Neural crest cell (in vitro differentiated cells): ENCODE measurements at places on chromosomes 6 and 20. TPM values are rescaled to one million over a fixed set of nuclear protein-coding genes. Genes with fewer than 3 reads are reported as not detected.

DNA sequence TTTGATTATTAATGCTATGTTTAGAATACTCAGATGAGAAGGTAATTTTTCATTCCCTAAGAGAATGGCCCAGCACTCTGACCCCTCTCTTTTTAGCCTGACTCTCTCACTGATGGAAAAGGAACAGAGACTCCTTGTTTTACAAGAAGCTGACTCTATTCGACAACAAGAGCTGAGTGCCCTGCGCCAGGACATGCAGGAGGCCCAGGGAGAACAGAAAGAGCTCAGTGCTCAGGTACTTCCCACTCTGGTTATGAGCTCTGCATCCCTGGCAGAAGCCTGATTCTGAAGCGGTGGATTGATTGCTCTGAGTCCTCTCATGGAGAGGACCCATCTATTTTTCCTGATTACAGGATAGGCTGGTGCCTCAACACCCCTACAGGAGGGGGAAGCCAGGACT is 33.0 kb downstream of the C20orf173 start:
- DNase-seq = no peak

GRCh38 chr6:24836109-24836508 is 37.4 kb upstream of the ARMH2 start:
- DNase-seq = no peak

- DNase-seq = no peak
These were observed 37.6 kb downstream of the RSPH3 start for GRCh38 chr6:158962371-158962770.

The DEFB132 gene
- total RNA-seq = not detected in 2 replicates

The MOXD1 gene
- total RNA-seq = 83.6 and 89.4 TPM in 2 replicates
